ENCODE measurements at places on chromosomes 4 and X. TPM values are rescaled to one million over a fixed set of nuclear protein-coding genes. Genes with fewer than 3 reads are reported as not detected.

NOX1 gene
- not detected for total RNA-seq

KCTD8 gene
- total RNA-seq, result not detected

GRCh38 chr4:4689694-4690440 is 148.0 kb upstream of the STX18 start:
- H3K4me1 ChIP-seq, result no peaks in the 10 kb centered on the region
- no peaks in the 10 kb centered on the region for H3K27me3 ChIP-seq
- H3K4me3 ChIP-seq, result no peak overlapping the region
- DNase-seq, result no peak
- H3K27ac ChIP-seq, result no peak overlapping the region

DNA sequence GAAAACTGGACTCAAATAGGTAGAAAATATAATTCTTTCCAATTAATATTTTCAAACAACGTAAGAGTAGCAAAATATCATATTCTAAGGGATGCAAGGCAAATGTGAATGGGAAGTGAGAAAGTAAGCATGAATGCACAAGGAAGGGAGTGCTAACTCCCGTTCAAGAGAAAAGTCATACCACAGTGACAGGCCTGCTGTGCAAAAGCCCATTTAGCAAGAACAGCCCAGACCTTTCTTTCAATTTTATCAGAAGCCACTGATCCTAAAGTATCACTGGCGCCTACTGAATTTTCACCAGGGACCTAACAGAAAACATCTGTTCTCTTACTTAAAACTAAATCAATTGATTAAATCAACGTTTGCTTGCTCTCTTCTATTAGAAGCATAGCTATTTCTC is 157.9 kb upstream of the DKK2 start:
- no peak overlapping the region for H3K27ac ChIP-seq
- H3K4me1 ChIP-seq, result no peaks in the 10 kb centered on the region
- H3K27me3 ChIP-seq, result peaks cover 1% of the 10 kb centered on the region
- no peak overlapping the region for H3K4me3 ChIP-seq
- no peak for DNase-seq

- no peaks in the 10 kb centered on the region for H3K27me3 ChIP-seq
- no peaks in the 10 kb centered on the region for H3K4me1 ChIP-seq
- no peaks in the 10 kb centered on the region for H3K36me3 ChIP-seq
- H3K4me3 ChIP-seq, result no peak overlapping the region
- DNase-seq, result no peak
- H3K27ac ChIP-seq, result no peak overlapping the region
These were observed 347 bp downstream of the AMTN start for GRCh38 chr4:70518716-70519115.

DNA sequence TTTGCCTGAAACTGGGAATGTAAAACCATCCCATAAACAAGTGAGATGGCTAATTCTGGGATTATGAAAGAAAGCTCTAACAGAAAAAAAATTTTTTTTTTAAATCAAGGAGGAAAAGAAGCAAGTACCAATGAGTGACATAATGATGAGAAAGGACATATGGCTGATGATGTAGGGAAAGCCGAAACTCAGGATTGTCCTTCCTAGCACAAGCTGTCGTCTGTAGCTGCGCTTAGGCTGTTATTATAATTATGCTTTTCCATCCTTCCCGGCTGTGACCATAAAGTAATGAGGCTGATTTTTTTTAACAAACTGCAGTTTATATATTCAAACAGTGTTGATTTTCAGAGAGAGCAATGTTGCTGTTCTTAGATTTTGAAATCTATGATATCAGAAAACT is 209.8 kb upstream of the NOCT start:
- no peak overlapping the region for H3K27ac ChIP-seq
- no peaks in the 10 kb centered on the region for H3K4me1 ChIP-seq
- no peaks in the 10 kb centered on the region for H3K36me3 ChIP-seq
- H3K27me3 ChIP-seq, result peaks cover 21% of the 10 kb centered on the region
- no peak overlapping the region for H3K4me3 ChIP-seq

Measured in activated T-helper 1 cell treated with anti-CD3 and anti-CD28 coated beads, Interleukin-12 subunit alpha, Interleukin-12 subunit beta, Interleukin-2, Interleukin-4 antibody, amounts not matched to agents 30 ng/mL and 10 ng/mL and 1 ng/mL, durations not matched to agents 14 hours and 24 hours and 36 hours (primary cell).